CD4-positive, alpha-beta T cell treated with Interleukin-17A for 4 hours (primary cell): ENCODE measurements at places on chromosomes 6 and 20.

- DNase-seq: no peak
Measured at GRCh38 chr6:79797912-79798311, 149.4 kb downstream of the ELOVL4 start.

DNA sequence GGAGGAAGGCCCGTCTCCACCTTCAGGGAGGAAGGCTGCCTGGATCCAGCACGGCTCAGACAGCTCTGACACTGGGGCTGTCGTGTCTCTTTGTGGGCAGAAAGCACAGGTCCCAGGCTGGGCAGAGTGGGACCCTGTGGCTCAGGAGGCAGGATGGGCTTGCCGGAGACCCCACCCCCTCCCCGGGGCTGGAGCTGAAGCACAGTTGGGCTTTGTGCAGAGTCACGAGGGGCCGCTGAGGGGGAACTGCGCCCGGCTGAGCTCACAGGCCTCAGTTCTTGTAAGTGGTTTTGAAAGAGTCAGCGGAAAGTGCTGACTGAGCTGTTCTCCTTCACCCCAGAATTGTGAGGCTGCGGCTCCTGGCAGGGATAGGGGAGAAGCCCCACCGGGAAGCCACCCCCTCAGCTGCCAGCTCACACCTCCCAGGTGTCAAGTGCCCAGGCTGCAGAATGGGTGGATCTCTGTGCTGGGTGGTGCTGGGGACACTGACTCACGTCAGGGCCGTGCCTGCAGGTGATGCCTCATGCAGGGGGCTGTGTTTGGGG, 145.5 kb upstream of the RNF24 start:
- DNase-seq: peak; percentile 48

GRCh38 chr6:122770835-122771601, 8.5 kb upstream of the FABP7 start:
- DNase-seq: no peak

DNA sequence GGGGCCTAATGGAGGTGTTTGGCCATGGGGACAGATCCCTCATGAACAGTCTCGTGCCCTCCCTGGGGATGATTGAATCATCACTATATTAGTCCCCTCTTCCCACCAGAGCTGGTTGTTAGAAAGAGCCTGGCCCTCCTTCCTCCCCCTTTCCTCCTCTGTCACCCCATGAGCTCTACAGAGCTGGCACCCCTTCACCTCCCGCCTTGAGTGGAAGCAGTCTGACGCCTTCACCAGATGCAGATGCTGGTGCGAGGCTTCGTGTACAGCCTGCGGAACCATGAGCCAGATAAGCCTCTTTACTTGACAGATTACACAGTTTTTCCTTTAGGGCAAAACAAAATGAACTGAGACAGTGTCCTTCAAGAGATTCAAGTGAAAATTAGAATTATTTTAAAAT, 74.4 kb upstream of the RIPOR2 start:
- DNase-seq: no peak

GRCh38 chr6:22896696-22897095, 327.3 kb downstream of the HDGFL1 start:
- DNase-seq: no peak

GRCh38 chr6:105179244-105180065, at the start of gene POPDC3:
Gene POPDC3 (minus strand): TSS chr6:105180014. CDS start chr6:105161909, 18,105 bp downstream.
- no peak for DNase-seq

DNA sequence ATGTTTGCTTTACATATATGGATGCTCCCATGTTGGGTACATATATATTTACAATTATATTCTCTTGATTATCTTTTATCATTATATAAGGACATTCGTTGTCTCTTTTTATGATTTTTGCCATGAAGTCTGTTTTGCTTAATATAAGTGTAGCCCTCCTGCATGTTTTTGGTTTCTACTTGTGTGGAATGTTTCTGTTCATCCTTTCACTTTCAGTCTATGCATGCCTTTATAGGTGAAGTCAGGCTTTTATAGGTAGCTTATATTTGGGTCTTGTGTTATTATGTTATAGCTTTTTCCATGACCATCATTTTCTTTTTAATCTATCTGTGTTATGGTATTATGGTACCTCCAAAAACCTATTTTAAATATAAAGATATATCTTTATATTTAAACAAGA, 612.5 kb upstream of the HS3ST5 start:
- DNase-seq: no peak

DNA sequence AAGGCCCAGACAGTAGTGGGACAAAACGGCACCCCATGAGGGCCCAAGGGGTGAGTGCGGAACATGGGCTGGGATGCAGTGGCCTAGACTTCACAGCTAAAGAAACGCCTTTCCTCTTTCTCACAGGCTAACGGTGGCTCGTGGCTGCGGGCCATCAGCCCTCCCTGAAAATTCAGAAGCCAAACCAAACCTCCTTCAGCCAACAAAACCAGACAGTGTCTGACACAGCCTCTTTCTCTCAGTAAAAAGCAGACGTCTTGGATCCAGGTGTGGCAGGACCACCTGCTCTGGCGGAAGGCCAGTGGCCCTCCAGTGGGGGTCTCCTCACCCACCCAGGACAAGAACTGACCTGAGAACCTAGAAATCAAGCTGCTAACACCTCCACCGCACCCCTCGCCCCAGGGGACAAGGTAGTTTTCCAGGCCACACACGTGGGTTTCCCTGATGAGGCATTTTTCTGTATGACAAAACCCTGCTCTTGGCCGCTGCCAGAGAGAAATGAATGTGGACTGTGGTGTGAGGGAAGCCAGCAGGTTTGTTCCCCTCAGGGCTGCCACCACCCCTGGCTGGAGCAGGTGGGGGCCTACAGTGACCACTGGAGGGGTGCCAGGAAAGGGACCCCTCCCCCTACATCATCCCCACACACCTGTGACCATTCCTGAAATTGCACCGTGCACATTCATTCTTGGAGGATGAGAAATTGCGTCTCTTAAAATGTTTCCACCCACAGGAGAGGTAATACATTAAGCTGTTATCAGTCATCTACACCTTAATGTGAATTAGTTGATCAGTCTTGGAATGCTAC, 76.8 kb upstream of the PIM1 start:
- no peak for DNase-seq

DNA sequence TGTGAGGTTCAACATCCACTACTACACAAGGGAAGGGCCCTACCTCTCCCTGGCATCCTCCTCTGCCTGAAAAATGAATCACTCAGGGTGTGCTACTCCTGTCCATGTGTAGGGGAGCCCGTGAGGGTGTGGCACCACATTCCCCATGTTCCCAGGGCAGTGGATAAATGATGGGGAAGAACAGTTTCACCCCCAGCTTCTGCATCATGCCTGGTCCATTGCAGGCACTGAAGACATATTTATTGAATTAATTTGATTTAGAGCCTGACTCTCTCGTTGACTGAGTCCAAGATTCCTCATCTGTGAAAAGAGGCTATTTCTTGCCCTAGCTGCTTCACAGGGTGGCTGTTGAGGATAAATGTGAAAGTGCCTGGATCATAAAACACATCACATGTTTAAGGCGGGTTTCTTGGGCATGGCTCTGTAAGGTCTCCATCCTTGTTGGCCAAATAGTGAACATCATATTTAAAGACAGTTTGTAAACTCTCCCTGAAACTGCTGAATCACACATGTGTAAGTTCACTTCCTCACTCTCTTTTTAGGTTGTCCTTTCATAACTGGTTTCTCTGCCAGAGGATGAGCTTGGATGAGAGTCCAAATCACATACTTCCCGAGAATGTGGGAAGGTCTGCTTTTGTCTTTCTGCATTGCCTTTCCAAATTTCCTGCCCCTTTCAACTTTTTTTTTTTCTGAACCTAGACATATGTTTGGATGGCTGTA, 79.7 kb upstream of the FYN start:
- DNase-seq: no peak

GRCh38 chr6:39137245-39137644, 22.3 kb upstream of the SAYSD1 start:
- DNase-seq: peak; percentile 42
